Skeletal muscle tissue (tissue), 5 donors: ENCODE measurements at places on chromosomes 2 and 18. TPM values are rescaled to one million over a fixed set of nuclear protein-coding genes. Genes with fewer than 3 reads are reported as not detected.

The FLACC1 gene
- 1.0 TPM for total RNA-seq

The PLGLB2 gene
- 2.1 TPM for total RNA-seq

The LONRF2 gene
- total RNA-seq: 1.0 TPM

The CELF4 gene
- not detected for total RNA-seq

The XPO1 gene
- total RNA-seq: 458 TPM

The KCNK3 gene
- 0.52 TPM for total RNA-seq

The SERPINB4 gene
- not detected for total RNA-seq

The ASXL3 gene
- 7.3 TPM for total RNA-seq

The RESP18 gene
- not detected for total RNA-seq

The VWA3B gene
- total RNA-seq: not detected

The FOXI3 gene
- total RNA-seq: not detected

The CCL20 gene
- not detected for total RNA-seq

The MAP2 gene
- total RNA-seq: 3.7 TPM

The TET3 gene
- total RNA-seq: 6.8 TPM

The FAM136A gene
- 35.5 TPM for total RNA-seq

The RBM45 gene
- total RNA-seq: 11.0 TPM

The SLC9A2 gene
- 2.1 TPM for total RNA-seq

The SOWAHC gene
- 9.4 TPM for total RNA-seq

The KCNG2 gene
- 0.52 TPM for total RNA-seq
